NCI-H2029 treated with DMSO at 0.1 percent for 48 hours (cell line): ENCODE measurements at places on chromosomes 1 and 21.
A peak's percentile ranks its signal among the peaks of the same experiment; 100 is the strongest.

DNA sequence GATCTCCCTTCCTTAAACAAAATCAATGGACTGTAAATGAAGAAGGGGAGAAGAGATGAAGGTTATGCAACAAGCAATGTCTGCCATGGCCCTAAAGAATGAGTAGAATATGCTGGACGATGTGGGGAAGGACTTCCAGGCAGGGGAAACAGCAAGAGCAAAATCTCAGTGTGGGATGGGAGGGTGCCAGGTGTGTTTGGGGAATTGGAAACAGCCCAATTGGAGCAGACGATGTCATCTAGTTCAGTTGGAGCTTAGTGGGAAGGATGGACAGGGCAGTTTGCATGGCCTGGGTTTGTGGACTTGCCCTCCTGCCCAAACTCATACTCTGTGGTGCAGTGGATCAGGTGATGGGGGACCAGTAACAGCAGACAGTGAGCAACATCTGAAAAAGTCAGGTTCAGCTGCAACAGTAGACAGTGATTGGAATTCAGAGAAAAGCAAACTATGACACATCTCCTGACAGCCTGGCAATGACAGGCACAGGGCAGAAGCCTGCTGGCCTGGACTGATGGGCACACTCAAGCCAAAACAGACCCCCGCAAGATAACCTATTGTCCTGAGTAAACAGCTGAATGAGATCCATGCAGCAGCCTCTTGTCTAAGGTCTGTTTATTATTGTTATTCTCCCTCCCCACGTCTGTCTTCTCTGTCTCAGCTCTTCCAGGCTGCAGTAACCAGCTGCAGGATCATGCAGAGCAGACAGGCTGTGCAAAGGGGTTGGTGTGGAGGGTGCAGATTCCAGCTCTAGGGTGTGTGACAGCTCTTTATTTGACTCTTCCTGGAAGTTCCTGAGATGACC is 50.5 kb upstream of the PRELP start:
- peak; percentile 15 for DNase-seq

DNA sequence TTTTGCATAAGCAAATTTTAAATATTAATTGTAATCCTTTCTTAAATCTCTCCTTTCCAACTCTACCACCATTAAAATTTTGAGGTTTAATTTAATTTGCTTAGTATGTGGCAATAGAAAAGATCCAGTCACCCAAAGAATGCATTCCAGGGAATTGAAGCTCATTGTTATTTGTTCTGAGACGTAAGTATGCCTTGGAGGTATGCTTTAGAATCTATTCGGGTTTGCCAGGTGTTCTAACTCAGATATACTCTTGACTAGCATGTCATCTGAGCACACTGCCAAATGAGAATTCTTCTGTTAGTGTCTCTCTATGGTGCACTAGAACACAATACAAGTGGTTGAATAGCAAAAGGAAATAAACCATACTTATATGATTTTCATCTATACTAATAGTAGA is 813.6 kb upstream of the ADGRL2 start:
- no peak for DNase-seq

GRCh38 chr1:168257397-168257796 is 23.3 kb upstream of the TBX19 start:
- DNase-seq = no peak

- DNase-seq = no peak
Observed at GRCh38 chr1:80678438-80678837, 1122.3 kb upstream of the ADGRL2 start.

DNA sequence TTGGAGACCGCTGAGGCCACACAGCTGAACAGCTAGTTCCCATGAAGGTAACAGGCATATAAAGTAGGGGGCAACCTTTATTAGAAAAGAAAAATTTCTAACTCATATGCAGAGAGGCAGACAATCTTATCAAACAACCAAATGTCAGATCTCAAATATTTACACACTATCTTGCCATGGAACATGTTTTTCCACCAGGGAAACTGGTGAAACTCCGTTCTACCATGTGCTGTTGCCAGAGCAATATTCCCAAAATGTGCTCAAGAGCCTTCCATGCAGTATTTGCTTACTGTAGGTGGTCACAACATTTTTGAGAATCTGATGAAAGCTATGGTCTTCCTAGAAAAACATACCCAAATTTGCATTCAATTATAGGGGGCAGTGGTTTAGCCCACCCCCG is 143.4 kb upstream of the MAGI3 start:
- DNase-seq = no peak

DNA sequence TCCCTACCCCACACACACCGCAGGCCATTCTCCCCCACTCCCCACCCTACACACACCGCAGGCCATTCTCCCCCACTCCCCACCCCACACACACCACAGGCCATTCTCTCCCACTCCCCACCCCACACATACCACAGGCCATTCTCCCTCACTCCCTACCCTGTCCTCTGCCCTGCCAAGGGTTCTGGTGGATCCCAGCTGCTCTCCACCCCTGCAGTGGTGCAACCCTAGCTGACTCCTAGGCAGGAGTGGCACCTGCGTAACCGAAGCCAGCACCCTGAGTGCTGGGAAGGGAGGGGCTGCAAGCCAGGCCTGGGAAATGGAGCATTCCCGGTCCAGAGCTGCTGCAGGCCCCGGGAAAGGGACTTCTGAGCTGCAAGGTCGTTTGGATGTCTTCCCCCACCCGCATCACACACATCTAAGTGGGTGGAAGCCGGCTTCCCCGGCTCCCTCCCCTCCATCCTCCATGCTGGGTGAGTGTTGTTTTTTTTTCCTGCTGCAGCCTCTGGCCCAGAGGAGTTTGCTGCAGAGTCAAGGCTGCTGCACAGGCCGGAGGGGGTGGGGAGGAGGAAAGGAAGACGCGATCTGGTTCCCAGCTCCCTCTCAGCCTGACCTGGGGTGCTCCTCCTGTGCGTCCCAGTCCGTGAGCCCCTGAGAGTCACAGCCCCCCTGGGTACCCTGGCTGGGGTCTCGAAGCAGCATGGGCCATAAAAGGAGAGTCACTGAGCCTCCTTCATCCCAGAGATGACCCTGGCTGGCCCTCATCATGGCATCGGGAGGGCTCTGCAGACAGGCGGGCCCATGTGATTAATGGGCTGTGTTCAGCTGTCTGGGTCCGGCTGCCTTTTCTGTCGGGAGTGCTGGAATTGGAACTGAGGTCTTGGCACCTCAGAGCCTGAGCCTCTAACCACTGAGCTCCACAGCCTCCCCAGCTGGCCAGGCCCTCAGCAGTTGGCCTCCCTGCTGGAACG is 16.1 kb downstream of the H6PD start:
- DNase-seq = no peak

- no peak for DNase-seq
Observed at GRCh38 chr1:199312626-199313025, 673.8 kb downstream of the PTPRC start.

DNA sequence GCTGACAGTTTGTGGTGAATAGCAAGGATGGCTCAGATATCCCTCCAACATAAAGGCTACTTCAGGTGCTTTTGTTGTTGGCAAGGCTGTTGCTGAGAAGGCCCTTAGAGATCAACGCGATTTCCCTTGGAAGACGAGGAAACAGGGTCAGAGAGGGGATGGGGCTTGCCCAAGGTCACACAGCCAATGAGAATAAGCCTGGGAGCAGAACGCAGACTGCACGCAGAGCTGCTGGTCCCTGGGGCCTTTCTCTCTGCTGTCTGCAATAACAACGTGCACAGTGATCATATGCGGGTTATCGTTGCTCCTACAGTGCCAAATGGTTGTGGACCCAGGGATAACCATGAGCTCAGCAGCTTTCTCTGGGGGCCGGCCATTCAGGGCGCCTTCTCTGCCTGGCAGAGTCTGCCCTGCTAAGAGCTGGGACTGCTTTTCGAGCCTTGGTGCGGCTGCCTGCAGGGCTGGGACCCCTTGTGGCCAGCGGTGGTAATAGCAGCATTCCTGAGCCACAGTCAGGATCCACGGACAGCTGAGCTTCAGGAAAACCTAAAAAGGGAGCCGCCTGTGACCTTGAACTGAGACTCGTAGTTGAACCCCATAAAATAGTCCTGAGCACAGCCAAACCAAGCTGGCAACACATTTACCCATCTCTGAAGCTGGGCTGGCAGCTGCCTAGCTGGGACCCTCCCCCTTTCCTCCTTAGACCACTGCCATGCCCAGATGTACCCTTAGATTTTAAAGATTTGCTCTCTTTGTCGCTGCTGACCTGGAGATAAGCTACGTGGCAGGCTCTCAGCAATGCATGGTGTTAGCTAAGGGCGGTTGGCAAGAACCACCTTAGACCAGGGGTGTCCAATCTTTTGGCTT is 39.8 kb downstream of the HTR6 start:
- no peak for DNase-seq

GRCh38 chr1:212624976-212625501 is 16.5 kb downstream of the ATF3 start:
- no peak for DNase-seq

- peak; percentile 72 for DNase-seq
Observed at GRCh38 chr1:21673277-21673780, 4.2 kb upstream of the RAP1GAP start.

GRCh38 chr1:42684139-42684538 is 1.9 kb downstream of the YBX1 start:
- DNase-seq = no peak

GRCh38 chr1:65114322-65114721 is 33.7 kb upstream of the AK4 start:
- DNase-seq = peak; percentile 43

GRCh38 chr21:33661146-33661545 is 18.8 kb downstream of the ITSN1 start:
- no peak for DNase-seq

- no peak for DNase-seq
Observed at GRCh38 chr21:27047658-27048314, 80.9 kb upstream of the ADAMTS5 start.

GRCh38 chr1:7046891-7047290 is 261.6 kb downstream of the CAMTA1 start:
- no peak for DNase-seq

GRCh38 chr1:33902486-33903209 is 38.8 kb downstream of the HMGB4 start:
- no peak for DNase-seq

GRCh38 chr1:215399787-215400186 is 167.3 kb upstream of the KCTD3 start:
- no peak for DNase-seq

GRCh38 chr21:43267391-43268085 is 98.7 kb downstream of the CRYAA start:
- no peak for DNase-seq

GRCh38 chr1:245045087-245045881 is 109.5 kb upstream of the KIF26B start:
- DNase-seq = no peak

DNA sequence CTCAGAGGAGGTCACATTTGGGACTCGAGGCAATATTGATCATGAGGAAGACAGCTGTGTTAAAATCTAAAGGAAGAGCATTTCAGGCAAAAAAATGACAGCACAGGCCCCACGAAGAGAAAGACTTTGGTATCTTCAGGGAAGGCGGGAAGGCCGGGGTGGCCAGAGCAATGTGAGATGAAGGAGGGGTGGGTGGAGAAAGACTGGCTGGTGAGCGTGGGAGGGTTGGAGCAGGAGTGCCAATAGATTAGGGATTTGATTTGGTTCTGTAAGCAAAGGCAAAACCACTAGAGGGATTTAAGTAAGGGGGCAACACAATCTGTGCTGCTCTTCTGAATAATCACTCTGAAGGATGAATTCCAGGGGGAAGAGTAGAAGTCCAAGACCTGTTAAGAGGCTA is 48.0 kb upstream of the BCL9 start:
- no peak for DNase-seq

DNA sequence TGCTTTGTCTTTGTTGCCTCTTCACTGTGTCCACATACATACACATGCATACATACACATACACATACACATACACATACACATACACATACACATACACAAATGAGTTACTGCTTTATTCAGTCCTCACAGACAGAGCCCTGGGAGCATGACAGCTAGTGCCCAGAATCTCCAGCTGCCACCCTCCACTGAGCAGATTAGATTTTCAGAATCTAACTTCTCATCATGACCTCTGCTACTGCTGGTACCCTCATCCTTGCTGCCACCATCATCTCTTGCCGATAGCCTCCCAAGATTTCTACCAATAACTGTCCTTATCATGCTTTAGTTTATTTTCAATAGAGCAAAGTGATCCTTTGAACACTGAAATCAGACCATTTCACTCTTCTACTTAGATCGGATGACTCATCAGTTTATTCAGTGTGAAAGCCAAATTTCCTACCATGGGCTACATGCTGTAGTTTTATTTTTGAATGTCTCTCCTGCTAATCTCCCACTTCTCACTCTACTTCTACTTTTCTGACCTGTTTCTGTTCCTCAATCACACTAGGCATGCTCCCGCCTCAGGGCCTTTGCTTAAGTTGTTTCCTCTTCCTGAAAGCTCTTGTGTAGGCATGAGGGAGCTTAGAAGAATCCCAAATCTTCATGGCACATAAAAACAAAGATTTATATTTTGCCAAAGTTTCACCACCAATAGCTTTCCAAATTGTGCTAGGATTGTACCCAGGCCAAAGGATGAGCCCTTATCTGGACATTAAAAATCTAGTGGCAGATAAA is 43.0 kb downstream of the ATP6V1G3 start:
- no peak for DNase-seq

DNA sequence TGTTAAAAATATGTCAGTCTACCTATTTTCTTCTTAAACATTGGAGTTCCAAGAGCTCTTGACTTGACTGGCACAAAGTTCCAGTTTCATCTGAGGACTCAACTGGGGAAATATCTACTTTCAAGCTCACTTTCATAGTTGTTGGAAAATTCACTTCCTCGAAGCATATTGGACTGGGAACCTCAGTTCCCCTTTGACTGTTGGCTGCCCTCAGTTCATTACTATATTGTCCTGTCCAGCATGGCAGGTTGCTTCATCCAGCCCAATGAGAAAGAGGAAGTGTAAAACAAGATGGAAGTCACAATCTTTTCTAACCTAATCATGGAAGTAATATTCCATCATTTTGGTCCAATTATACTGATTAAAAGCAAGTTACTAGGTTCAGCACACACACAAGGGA is 54.3 kb downstream of the ZNF697 start:
- DNase-seq = no peak

- no peak for DNase-seq
Observed at GRCh38 chr1:39220891-39221870, 16.7 kb downstream of the MACF1 start.

DNA sequence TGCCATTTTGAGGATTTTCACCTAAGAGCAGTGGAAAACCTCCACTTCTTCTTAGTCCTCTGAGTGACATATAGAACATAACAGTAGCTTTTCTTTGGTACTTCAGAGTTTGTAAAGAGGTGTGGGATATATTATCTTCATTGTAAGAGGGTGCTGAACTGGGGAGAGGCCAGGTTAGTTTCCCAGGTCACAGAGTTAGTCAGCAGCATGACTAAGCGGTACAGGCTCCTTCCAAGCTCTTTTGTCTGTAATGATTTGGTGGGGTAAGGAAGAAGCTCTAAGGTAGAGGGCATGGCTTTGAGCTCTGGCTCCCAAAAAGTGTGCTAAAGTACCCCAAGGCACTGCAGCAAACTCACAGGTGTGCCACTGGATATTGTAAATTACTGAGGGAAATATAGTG is 325.0 kb upstream of the PLXNA2 start:
- no peak for DNase-seq

- DNase-seq = no peak
Observed at GRCh38 chr1:22792396-22793160, 81.9 kb downstream of the EPHB2 start.

GRCh38 chr21:34880401-34880800 is 168.7 kb downstream of the RUNX1 start:
- no peak for DNase-seq

- no peak for DNase-seq
Observed at GRCh38 chr1:100624886-100625610, 87.1 kb downstream of the GPR88 start.

- DNase-seq = no peak
Observed at GRCh38 chr1:93960641-93961147, 51.5 kb upstream of the GCLM start.

GRCh38 chr1:172682812-172683211 is 23.9 kb downstream of the FASLG start:
- DNase-seq = no peak

- no peak for DNase-seq
Observed at GRCh38 chr1:17596186-17596585, 56.7 kb downstream of the ARHGEF10L start.
